ENCODE measurements at places on chromosomes 2 and 18.

- peak; percentile 99 for DNase-seq
Measured at GRCh38 chr18:67133669-67134068, 382.9 kb downstream of the DSEL start.

- no peak for DNase-seq
Measured at GRCh38 chr2:113240915-113241911, 37.5 kb downstream of the PAX8 start.

GRCh38 chr2:202098291-202098690 is 25.2 kb downstream of the KIAA2012 start:
- DNase-seq, result no peak

DNA sequence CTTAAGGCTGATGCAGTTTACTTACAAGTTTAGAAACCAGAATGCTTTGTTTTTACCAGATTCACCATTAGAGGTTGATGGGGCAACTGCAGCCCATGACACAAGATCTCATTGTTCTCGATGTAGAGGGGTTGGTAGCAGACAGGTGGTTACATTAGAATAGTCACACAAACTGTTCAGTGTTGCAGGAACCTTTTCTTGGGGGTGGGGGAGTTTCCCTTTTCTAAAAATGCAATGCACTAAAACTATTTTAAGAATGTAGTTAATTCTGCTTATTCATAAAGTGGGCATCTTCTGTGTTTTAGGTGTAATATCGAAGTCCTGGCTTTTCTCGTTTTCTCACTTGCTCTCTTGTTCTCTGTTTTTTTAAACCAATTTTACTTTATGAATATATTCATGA is 99.4 kb upstream of the IL1R2 start:
- DNase-seq, result no peak

GRCh38 chr2:5937851-5938565 is 245.8 kb downstream of the SOX11 start:
- no peak for DNase-seq

DNA sequence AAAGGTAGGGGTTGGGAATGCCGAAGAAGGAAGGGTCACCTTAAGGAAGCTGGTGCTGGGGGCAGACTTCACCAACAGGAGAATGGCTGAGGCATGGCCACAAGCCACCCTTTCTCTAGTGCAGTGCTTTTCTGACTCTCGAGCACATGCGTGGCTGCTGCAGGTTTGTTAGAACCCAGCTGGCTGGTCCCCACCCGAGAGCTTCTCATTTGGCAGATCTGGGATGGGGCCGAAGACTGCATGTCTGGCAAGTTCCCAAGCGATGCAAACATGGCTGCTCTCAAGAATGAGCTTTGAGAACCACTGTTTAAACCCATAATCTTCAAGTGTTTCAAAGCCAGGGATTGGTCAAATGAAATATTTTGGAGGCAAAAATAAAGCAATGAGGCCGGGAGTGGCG is 63.2 kb downstream of the LONRF2 start:
- DNase-seq, result no peak

DNA sequence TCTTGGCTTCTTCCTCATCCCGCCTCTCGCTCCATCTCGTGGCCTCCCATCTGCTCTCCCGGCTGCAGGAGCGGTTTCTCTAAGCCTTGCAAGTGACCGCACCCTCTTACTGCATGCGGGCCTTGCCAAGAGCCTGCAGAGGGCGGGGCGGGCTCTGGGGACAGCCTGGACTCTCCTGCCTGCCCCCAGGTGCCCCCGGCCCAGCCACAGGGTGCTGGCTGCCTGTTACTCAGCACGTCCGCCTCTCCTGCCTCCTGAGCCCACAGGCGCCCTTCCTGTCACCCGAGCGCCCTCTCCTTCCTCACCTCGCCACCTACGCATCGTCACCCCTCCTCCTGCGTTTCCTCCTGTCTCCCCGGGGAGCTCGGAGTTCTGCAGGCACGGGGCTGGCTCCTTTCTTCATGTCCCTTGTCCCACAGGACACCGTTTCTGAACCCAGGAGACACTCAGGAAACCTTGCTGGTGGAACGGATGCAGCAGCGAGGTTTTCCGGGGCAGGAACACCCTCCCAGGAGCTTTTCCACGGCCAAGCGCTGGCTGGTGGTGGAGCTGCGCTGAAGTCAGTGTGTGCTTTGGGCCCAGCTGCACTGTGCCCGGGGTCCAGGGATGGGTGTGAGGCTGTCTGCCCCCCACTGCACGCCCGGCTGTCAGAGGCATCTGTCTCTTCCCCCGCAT is 28.5 kb downstream of the HPCAL1 start:
- no peak for DNase-seq

Measured in NCI-H1436 treated with DMSO at 0.1 percent for 48 hours (cell line).